ENCODE measurements at places on chromosomes 7 and 10.

DNA sequence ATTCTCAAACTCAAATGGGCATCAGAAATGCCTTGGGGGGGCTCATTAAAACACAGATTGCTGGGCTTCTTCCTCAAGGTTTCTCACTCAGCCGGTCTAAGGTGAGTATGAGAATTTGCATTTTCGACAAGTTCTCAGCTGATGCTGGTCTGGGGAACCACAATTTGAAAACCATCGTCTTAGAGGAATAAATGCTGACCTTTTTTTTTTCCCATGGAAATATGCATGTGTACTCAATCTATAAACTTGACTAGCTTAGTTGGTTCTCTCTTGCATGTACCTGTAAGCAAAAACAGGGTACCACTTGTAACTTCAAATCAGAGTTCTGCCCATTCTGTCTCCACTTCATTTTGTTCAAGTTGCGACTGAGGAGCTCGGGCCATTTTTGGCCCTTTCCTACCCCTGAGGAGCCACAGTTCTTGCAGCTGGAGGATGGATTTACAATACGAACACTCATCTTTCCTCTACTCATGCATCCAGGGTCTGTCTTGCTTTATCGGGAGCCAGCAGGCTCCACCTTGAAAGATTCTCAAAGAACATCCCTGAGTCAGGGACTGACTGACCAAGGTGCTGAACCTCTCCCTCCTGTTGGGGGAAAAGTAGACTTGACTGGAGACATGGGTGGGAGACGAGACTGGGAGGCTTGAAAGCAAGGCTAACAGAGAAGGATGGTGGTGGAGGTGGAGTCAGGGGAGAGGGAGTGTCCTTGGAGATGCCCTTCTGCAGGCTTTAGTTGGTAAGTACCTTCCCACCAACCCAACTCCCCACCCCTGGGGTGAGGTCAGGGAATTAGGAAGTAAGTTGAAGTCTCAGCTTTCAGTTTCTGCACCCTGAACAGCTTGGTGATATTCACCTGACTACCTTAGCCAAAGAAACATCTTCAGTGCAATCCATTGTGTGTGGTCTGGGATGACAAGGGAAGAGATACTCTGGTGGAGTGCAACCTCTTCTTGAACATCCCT, 3.7 kb upstream of the MAPK8 start:
- no peak for DNase-seq

DNA sequence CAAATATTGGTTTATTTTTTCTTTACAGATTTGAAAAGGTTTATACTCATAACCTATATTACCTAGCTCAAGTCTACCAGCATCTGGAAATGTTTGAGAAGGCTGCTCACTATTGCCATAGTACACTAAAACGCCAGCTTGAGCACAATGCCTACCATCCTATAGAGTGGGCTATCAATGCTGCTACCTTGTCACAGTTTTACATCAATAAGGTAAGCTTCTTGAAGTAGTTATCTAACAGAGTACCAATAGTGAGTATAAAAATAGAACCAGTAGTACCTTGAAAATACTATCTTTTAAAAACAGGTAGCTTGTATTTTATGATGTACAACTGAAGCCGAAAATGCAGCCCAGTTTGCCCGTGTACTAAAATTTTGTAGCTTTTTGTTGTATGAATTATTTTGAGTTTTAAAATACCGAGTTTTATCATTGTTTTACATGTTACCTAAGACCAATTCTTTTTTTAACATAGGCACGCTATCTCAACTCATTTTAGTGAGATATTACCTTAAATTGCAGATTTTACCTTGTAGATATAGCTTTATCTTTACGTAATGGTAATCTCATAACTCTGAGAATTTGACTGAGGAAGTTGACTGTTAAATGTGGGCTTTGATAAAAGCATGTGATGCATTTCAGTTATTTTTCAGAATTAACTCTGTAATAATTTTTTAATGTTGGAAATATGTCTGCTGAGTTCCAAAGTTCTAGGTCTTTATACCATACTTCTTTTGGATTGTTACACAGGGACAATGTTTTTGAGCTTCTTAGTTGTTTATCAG, 17.3 kb downstream of the KIFBP start:
- no peak for DNase-seq

DNA sequence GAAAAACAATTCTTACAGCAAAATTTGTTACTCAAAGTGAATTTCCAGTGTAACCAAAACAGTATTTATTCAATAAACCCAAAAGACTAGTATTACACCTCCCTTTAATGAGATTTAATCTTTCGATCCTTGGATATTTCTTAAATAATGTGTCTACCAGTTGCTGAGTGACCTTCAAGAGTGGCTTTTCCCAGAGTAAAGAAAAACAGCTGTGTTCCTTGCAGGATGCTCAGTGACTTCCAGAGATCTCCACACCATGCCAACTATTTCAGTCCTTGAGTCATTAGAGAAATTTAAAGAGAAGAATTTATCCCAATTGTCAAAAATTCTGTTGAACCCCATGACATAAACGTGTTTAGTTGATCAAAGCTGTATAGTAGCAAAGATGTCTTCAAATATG, 44.0 kb downstream of the IMMP2L start:
- no peak for DNase-seq

DNA sequence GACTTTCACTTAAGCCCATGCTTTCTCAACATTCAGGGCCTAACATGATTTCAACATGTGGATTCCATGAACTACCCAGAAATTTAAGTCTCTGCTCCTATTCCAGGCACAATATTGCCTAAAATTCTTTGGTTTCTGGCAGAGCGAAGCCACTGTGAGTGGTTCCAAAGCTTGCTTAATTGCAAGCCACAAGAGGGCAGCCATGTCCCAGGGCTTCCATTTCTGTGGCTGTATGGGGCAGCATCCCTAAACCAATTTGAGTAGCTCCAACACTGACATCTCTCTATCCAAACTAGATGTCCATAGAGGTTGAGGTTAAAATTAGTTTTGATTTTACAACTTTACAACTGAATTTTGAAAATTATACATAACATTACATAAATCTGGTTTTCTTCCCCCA, 56.3 kb upstream of the MDFIC start:
- peak; percentile 48 for DNase-seq

DNA sequence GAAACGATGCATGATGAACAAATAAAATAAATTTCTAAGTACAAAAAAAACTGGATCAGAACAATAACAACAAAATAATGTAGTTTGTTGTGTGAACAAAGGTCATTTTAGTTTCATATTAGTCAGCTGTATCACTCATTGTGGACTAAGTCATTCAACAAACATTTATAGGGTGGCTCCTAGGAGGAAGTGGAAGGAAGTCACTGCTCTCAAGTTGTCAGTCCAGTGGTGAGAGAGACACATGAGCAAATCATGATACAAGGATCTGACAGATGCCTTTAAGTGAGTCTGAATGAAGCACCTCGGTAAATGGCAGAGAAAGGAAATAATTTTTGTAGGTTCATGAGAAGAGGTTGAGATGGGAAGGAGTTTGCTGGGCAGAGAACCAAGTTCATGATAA, 56.8 kb downstream of the EPDR1 start:
- DNase-seq, result no peak

- DNase-seq, result no peak
These were observed 26.6 kb upstream of the LEP start for GRCh38 chr7:128214463-128214862.

- no peak for DNase-seq
These were observed 10.2 kb downstream of the ZRANB1 start for GRCh38 chr10:124952123-124952522.

Measured in HFFc6 (cell line).